ENCODE measurements at places on chromosomes 3 and 15.

GRCh38 chr3:197584733-197585132 lies 29.0 kb upstream of the BDH1 start:
- DNase-seq, result no peak

- no peak for DNase-seq
These were observed 163.4 kb downstream of the KLF13 start for GRCh38 chr15:31489801-31490646.

DNA sequence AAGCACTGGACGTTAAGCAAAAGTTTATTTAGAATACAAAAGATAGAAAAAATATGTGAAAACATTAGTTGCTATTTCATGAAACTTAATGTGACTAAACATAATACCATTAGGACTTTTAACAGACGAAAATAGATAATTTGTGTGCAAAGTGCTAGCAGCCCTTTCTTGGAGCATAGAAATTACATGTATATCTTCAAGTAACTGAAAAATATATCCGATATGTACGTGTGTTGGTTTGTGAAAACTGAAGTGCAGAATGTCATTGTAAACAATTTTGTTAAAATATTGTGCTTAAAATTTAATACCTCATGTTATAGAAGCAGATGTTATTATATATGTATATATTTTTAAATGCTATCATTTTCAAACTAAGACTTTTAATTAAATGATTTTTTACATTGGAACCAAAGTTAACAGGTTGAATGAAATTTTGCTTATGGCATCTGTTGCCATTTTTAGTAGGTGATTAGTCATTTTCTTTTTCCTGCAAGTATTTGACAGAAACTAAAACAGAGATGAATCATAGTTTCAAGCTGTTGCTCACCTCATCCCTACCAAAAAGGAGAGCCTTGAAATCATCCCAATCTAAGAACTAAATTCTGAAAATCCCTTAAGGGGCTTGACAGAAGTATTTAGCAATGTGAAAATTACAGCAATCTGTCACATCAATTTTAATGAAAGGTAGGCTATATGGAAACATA lies 334.8 kb downstream of the NAALADL2 start:
- DNase-seq, result peak; percentile 6

DNA sequence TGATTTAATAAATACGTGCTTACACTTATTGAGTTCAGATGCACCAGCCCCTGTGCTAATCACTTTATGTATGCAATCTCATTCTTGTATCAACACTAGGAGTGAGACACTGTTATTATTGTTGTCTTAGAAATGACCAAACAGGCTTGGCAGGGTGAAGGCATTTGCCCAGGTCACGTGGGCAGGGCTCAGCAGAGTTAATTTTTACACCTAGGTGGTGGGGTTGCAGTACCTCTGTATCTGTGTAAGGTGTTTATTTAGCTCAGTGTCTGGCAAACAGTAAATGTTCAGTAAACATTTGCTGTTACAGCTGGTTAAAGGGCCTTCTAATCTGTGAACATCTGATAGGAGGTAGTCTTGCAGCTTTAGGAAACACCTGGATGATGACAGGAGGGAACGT lies 200.0 kb downstream of the CACNA2D3 start:
- DNase-seq, result no peak

GRCh38 chr15:66038387-66039116 lies 169.3 kb downstream of the RAB11A start:
- no peak for DNase-seq

GRCh38 chr15:36965570-36966342 lies 134.6 kb downstream of the MEIS2 start:
- no peak for DNase-seq

GRCh38 chr15:61036136-61036535 lies 193.0 kb downstream of the RORA start:
- DNase-seq, result no peak

DNA sequence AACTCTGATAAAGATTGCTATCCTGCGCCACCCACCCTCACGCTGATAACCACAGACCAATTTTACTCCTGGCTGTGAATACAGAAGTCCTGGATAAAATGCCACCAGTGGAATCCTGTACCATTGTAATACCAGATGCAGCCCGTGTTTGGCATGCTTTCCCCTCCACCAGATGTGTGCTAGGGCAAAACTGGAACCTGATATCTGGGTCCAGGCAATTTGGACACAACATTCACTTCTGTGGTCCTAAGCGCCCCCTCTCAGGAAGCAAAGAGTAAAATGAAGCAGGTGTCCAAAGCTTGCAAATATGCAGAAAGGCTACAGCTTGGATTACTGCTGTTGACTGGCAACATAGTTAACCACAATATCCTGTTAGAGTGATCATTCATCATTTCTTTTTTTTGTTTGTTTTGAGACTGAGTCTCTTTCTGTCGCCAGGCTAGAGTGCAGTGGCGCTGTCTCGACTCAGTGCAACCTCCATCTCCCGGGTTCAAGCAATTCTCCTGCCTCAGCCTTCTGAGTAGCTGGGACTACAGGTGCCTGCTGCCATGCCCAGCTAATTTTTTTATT lies 32.8 kb downstream of the LOXL1 start:
- peak; percentile 22 for DNase-seq

GRCh38 chr15:39473298-39473947 lies 107.5 kb upstream of the THBS1 start:
- peak; percentile 8 for DNase-seq

GRCh38 chr3:119768668-119769393 lies 13.1 kb upstream of the NR1I2 start:
- DNase-seq, result no peak

DNA sequence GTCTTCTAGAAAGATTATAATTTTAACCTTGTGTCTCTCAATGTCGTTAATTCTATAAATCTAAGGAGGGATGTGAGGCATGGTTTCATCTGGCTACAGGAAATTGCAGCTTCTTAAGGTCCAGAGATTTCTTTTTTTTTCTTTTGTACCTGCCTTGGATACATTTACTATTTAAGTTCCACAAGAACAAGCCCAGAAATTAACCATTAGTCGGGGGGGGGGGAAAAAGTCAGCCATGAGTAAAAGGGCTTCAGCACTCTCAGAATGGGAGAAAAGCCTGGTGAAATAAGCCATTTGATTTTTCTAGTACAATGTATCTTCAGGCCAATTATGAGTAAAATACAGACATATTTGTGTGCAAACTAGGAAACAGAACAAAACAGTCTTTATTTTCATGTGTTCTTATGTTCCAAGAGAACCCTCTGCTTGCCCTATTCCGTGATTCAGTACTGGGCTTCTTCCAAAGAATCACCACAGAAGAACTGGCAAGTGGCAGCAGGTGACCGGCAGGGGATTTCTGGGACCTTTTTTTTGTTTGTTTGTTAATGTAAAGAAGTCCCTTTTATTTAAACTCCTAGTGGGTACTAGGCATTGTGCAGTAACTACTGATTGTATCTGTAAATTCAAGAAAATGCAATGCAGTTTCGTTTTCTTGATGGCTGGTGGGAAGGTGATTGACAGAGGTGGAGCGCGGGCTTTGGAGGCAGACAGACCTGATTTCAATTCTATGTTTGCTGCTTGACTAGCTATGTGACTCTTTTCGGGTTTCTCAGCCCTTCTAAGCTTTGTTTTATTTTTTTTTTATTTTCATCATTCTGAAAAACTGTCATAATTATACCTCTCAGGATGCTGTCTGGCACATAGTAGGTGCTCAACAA lies 82.5 kb downstream of the PEX5L start:
- DNase-seq, result no peak

GRCh38 chr3:169399068-169399467 lies 264.4 kb downstream of the MECOM start:
- DNase-seq, result no peak

DNA sequence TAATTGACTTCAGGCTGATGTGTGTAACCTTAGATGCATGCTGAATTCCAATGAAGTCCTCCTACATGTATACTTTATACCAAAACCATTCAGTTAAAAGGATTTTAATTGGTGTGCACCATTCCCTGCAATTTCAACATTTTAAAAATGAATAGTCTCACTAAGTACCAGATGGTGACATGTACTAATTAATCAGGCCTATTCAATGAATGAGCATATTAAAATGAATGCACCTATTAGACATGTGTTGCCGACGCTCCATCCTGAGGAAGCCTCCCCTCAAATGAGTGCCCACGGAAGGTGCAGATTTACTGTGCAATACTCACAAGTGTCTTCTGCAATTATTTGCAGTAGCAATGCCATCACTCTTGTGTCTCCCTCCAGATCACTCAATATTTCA lies 124.7 kb upstream of the TSPAN3 start:
- DNase-seq, result peak; percentile 26

DNA sequence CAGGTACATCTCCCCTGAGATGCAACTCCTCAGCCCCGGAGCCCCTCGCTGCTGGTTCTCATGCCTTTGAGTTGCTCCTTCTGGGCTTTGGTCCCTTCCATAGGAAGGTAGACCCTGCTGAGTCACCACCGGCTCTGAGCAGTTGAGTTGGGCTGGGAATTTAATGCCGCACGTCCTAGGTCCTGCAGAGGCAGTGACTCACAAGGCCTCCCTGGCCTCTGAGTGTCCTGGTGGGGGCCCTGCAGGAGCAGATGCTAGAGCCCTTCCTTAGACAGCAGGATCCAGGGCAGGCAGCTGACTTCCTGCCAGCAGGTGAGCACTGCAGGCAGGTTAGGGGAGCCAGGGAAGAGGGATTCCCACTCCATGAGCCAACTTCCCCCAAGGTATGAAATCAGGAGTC lies 5.5 kb upstream of the NTRK3 start:
- no peak for DNase-seq

GRCh38 chr3:71035886-71036285 lies 547.6 kb downstream of the FOXP1 start:
- DNase-seq, result no peak

DNA sequence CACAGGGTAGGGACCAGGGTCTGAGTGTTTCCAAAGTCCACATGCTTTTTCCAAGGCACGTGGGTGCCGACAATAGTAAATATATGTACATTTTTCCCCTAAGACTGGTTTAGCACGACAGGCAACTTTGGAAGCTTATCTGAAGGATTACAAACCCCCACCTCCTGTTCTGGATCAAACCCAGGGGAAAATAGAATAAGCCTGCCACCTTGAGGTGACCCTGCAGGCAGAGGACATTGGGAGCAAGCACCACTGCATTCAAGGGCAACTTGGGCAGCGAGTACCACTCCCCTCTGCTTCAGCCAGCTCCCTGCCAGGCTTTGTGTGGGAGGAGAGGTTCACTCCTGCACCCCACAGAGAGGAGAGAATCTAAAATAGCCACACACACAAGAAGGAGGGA lies 44.8 kb downstream of the KBTBD12 start:
- DNase-seq, result peak; percentile 62

- DNase-seq, result no peak
These were observed 32.5 kb upstream of the TM4SF4 start for GRCh38 chr3:149442043-149442442.

DNA sequence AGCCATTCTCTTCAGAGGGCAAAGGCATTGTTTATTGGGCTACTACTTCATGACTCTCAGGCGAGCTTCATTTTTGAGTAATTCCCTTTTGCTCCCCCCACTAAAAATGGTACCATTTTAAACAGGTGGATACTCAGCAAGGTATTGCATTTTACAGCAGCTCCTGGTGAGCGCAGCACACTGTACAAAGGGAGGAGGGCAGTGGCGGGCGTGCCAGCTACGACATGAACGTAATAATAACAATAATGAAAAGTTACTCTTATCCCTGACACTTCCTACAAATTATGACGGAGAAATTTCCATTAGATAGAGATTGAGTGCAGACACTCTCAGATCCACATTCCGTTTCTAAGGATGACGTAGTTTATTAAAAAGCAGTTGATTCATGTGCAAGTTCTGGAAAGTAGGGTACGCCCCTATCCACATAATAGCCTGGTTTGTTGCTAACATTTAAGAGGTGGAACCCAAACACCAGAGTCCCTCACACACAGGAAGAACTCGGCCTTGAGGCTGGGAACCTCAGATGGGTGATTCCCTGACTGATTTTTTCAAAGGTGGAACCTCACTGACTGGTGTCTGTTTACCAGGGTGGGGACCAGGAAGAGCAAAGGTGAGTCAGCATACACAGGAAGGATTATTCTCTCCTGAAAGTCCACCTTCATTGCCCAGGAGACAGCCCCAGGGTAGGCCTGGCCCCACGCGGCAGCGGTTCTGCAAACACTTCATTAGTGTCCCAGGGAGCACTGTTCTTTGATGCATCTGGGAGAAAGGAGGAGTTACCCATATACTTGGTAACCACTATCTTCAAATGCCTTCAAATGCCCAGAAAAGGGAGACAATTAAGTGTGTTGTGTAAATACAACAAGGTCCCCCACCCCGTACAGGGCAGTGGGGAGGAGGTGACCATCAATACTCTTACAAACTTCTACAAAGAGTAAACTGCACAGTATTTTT lies 69.9 kb downstream of the LDHAL6B start:
- no peak for DNase-seq

DNA sequence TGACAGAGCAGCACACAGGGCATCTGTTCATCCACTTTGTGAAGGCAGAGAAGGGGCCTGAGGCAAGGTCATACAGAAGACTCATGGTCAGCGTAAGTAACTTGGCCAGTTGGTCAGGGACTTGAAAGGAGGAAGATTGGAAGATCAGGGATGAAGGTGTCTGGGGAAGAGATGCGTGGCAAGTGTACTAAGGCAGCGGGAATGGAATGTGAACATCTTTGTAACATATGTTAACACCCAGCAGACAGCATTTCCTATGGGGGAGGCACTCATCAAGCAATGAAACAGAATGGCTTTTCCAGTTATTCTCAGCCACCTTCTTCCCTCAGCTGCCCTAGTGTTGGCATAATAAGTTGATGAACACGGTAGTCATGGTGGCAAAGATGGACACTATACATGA lies 7.8 kb upstream of the RFC4 start:
- no peak for DNase-seq

DNA sequence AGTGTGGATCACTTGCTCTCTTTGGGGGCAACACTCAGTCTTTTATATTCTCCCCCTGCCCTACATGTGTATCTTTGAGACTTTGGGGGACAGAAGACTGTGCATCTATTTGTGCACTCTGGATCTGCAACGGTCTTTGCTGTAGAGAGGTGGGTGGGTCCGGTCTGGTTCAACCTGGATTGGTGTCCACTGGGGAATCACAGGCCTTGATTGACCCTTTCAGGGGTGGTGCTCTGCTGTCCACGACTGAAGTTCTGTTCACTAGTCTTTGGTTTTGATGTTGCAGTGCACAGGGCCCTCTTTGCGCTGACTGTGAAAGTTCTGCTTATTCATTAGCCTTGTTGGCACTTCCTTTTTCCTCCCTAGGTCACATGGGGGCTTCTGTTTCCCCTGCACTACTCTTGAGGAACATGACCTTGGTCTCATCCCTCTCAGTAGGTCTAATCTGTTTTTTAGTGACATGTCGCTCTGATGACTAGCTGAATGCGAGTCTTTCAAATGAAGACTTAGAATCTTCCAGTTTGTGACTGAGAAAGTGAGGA lies 284.2 kb downstream of the SV2B start:
- no peak for DNase-seq

DNA sequence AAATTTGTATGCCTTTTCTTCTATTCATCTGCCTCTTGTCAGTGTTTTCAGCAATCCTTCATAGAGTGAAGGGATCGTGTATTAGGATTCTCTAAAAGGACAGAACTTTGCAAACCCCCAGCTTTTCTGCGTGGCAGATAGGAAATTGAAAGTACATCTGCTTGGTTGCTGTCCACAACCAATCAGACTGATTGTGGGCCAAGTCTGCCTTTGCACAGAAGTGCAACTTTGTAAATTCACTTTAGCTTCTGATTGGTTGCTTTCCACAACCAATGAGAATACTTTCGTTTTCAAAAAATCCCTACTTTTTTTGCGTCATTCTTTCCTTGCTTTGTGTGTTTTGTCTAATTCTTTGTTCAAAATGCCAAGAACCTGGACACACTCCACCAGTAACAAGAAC lies 847.4 kb downstream of the FHIT start:
- DNase-seq, result no peak

GRCh38 chr3:8777978-8778267 lies 8.5 kb upstream of the OXTR start:
- no peak for DNase-seq

All from NCI-H1694 (cell line).